ENCODE measurements at places on chromosomes 12 and 14.

- DNase-seq = no peak
Observed at GRCh38 chr14:90505531-90505930, 108.7 kb downstream of the CALM1 start.

GRCh38 chr14:59316151-59316830 lies 127.8 kb downstream of the DAAM1 start:
- DNase-seq = no peak

GRCh38 chr12:14272956-14273912 lies 92.2 kb upstream of the ATF7IP start:
- no peak for DNase-seq

DNA sequence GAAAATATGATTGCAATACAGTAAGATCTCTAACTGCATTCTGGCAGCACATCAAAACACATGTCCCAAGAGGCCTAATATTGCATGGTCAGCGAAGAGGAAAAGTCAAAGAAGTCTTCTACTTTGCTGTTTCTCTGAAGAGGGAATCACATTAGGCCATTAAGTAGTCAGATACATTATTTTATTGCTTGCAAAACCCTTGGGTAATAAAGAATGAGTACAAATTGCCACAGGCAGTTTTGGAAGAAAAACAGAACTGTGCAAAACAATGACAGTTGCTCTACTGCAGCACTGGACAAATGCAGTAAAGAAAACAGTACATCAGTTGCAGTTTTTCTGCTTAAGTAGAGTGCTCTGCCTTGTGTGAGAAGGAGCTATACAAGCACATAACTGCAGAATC lies 211.9 kb downstream of the MED13L start:
- no peak for DNase-seq

GRCh38 chr12:55849616-55850343 lies 7.0 kb upstream of the MMP19 start:
- DNase-seq = no peak

DNA sequence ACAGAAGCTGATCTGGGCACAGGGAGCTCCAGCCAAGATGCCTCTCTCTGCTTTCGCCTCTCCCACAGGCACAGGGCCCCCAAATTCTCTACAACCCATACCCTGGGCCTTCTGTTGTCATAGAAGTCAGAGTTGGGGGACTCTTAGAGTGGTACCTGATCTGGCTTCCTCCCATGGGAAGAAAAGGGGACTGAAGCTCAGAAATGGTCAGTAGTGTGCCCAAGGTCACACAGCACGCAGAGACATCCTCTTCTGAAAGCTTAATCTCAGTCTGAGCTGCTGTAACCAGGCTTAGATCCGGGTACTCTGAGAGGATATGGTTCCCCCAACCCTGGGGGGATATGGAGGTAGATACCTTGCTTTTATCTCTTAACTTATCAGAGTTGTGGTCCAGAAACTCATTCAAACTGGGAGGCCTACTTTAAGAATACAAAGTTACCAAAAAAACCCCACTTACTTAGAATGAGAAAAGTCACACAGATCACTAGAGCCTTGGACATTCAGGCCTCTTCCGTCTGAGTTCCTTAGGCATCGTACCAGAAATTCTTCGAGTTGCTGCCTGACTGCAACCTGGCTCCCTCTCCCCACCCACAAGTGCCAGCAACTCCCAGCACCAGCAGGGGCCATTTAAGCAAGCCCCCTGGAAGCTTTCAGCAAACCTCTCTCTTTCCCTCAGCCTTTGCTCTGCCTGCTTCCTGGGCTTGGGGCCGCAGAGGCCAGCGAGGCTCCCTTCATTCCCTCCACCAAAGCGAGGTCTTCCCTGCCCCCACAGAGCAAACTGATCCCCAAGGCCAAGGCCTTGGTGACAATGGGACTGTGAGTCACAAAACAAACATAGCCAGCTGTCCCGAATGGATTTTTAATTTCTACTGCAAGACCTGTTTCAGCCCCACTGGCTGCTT lies 13.9 kb downstream of the KRT7 start:
- DNase-seq = no peak

- no peak for DNase-seq
Observed at GRCh38 chr12:99257672-99258071, 389.9 kb upstream of the GARIN6 start.

- DNase-seq = no peak
Observed at GRCh38 chr12:92288561-92288960, 142.9 kb upstream of the BTG1 start.

DNA sequence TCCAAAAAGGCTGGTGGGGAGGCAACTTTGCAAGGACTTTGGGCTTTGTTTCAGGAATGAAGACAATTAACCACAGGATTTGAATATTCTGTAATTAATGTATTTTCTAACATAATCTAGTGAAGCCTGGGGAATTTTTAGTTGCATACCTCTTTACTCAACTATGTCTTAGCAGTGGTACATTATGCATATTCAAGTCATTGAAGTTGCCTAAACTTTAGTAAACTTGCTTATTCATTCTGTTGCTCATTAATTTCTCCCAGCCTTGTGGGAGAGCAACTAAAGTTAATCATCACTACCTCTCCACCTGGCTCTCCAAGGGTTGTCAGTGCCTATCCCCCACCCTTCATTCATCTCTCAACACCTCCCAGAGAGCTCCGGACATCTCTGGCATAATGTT lies 54.2 kb downstream of the IFNG-AS1 start:
- no peak for DNase-seq

- DNase-seq = no peak
Observed at GRCh38 chr12:64469455-64470142, 17.7 kb downstream of the TBK1 start.

DNA sequence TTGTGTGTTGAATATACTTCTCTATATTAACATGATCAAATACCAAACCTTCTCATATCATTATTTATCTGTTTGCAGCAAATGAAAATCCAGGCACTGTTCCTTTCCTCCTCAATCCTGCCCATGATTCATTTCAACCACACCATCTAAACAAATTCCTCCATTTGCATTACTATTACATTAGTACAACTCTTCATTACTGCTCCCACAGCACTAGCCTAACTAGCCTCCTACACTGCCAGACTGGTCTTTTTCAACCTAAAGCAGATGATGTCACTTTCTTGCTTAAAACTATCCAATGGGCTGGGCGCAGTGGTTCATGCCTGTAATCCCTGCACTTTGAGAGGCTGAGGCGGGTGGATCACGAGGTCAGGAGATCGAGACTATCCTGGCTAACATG lies 117.3 kb upstream of the MYF6 start:
- no peak for DNase-seq

DNA sequence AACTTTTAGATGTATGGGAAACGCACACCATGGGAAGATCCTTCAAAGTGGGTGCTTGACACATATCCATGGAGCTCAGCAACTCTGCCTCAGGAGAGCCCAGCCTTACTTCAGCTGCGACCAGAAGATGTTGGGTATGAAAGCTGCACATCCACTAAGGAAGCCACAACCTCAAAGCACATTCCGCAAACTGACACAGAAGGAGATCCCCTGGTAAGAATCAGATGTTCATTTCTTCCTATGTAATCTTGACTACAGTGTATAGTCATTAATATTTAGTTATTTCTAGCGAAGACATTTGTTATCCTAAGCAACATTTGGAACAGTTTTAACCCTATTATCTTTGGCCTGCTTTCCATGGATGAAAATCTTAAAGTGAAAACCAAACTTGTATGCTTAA lies 374.2 kb downstream of the NAV3 start:
- no peak for DNase-seq

DNA sequence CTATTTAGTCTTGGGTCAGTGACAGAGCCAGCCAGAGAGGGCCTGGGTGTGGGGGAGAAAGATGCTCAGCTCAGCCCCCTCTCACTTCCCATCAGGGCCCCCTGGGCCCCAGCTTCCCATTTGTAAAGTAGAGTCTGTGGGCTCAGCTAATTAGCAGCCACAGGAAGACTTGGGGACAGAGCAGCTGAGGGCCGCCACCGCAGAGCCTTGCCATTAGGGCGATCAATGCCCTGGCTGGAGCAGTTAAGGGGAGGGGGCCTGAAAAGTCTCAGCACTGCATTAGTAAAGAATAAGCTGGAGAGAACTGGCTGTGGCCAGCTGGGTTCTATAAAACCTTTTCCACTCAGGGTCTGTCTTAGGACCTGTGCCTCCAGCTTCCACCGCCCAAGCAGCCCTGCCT lies 2.7 kb downstream of the PLEKHD1 start:
- DNase-seq = no peak

GRCh38 chr14:106610691-106611090 lies 1084.3 kb downstream of the TMEM121 start:
- no peak for DNase-seq

DNA sequence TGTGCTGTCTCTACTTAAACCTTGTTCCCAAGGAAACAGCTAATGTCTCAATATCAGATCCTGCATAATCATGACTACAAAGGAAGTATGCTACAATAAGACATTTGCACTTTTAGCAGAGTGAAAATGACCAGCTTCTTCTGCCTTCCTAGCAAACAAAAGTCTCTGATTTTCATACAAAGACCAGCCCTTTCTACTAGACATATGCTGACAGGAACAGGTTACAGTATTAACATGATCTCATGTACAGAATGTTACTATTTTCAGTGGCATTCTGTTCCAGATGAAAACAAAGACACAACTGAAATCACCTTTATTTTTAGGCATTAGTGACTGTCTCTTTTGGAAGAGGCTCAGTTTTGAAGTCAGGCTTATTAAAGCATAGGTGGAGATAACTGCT lies 228.6 kb downstream of the MED13L start:
- no peak for DNase-seq

GRCh38 chr14:91947475-91948184 lies at the start of gene FBLN5:
Gene FBLN5 (minus strand): TSS chr14:91947694. CDS start chr14:91947229, 465 bp downstream.
- DNase-seq = peak; percentile 43

GRCh38 chr12:132491138-132491663 lies 1.2 kb downstream of the FBRSL1 start:
- DNase-seq = no peak

- DNase-seq = no peak
Observed at GRCh38 chr12:43807386-43807785, 1.3 kb upstream of the TWF1 start.

DNA sequence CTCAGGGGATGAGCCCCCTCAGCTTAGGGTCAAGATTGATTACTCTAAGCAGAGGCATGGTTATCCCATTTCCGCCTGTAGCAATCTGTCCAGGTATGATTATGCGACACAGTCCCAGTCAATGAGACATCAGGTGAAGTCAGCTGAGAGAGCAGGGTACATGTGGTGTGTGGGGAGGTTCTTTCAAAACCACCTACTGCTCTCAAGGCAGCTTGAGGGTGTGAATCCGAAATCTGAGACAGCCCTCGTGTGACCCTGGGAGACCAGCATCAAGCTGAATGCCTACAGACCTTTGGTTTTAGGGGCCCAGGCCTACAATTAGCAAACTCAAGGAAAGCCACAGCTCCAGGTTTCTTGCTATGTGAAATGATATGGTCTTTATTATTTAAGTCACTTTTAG lies 275.7 kb downstream of the ITPR2 start:
- no peak for DNase-seq

Data from stimulated activated CD4-positive, alpha-beta T cell treated with anti-CD3 and anti-CD28 coated beads, TNF-alpha, amount 100 ng/mL, for 24 hours (primary cell).